Stimulated activated CD4-positive, alpha-beta T cell treated with anti-CD3 and anti-CD28 coated beads, Interleukin-12 subunit alpha, Interleukin-12 subunit beta, amount 100 ng/mL, for 4 hours (primary cell): ENCODE measurements at places on chromosomes 11 and 22.
A peak's percentile ranks its signal among the peaks of the same experiment; 100 is the strongest.

GRCh38 chr11:112961146-112961668 lies at the start of gene NCAM1:
Gene NCAM1 (plus strand): TSS chr11:112961420.
- no peak for DNase-seq

DNA sequence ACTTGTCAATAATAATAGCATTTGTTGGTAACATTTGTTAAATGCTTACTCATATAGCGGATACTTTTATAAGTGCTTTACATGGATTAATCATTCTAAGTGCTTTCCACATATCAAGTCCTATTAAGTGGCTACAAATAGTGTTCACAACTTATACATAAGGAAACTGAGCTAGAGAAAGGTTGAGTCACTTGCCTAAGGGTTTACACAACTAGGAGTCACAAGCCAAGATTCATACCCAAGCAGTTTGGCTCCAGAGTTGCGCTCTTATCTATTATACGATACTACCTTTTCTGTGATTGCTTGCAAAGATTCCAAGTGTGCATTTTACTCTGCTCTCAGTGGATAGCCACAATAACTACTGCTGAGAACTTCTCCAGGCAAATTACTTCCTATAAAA lies 215.9 kb upstream of the CCDC90B start:
- DNase-seq = no peak

- no peak for DNase-seq
These were observed 15.1 kb upstream of the CABP7 start for GRCh38 chr22:29704528-29705285.

- peak; percentile 23 for DNase-seq
These were observed 10.3 kb downstream of the PRDM10 start for GRCh38 chr11:129992161-129992944.

GRCh38 chr11:118819334-118820024 lies 28.5 kb upstream of the DDX6 start:
- no peak for DNase-seq

- no peak for DNase-seq
These were observed 28.3 kb downstream of the GRIK4 start for GRCh38 chr11:120539667-120540369.

- no peak for DNase-seq
These were observed 28.3 kb upstream of the APOA1 start for GRCh38 chr11:116865696-116866095.

GRCh38 chr11:71086687-71087258 lies 165.6 kb downstream of the SHANK2 start:
- no peak for DNase-seq

DNA sequence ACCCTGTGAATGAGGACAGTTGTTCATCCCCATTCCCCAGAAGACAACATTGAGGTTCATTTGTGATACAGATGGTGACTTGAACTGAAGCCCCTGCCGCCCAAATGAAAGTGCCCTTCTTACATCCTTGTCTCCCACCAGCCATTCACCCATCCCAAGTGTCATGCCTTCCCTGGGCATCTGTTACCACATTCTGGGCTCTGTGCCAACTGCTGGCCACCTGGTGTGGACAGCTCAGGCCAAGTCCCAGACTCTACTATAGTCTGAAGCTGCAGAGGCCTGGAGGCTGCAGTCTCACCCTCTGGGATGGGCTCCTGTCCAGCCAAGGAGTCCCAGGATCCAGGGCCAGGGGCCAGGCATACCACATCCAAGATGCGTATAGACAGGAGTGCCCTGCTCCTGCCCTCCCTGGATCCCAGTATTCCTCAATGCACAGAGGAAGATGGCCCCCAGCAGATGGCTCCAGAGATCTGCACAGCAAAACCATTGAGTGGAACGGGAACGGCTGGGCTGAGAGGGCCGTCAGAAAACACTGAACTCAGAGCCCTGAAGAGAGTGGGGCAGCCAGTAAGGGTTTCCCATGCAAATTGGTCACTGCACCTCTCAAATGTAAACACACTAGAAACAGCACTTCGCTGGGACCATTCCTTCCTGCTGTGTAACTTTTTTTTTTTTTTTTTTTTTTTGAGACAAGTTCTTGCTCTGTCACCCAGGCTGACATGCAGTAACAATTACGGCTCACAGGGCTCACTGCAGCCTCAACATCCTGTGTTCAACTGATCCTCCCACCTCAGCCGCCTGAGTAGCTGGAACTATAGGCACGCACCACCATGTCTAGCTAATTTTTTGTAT lies 22.8 kb downstream of the ARRB1 start:
- DNase-seq = peak; percentile 28

DNA sequence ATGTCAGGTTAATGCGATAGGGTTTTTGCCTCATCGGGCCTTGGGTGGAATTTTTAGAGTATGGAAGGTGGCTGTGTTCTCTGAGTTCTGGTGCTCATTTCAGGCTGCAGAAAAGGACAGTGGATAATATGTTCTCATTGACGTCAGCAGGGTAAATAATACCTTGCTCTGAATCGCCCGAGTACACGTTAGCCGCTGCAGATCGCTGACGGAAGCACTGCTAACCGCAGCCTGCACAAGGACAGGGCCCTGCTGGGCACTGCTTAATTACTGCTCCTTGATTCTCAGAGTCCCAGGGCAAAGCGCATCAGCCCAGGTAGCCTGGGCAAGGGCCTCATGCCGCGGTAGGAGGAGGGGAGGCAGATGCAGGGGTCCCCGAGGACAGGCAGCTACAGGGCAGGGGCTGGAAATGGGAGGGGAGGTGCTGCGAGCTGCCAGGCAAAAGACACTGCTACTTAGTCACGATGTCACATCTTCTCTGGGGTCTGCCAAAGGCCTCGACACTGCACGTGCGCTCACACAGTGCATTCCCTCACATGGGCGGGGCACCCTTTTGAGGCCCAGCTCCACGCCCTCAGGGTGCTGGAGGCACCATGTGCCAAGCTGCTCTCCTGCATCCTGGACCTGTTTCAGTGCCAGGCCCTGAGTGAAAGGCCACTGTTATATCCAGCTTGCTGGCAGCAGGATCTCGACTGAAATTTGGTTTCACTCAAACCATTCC lies 35.2 kb downstream of the PPP2R1B start:
- DNase-seq = no peak

GRCh38 chr11:84924154-84924692 lies 702.9 kb downstream of the DLG2 start:
- DNase-seq = no peak

DNA sequence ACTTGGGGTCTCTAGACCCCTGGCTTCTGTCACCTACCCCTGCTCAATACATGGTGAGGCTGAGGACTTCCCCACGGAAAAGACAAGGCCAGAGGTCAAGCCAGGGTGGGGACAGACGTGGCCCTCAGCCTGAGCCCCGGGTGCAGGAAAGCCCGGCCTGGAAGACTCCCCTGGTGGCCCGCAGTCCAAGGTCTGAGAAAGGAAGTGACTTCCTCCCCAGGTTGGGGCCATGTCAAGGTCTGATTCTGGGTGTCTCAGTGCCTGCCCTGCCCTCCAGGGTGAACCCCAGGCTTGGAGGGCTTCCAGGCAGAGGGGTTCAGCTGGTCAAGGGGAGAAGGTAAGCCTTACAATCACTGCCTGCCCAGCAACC lies 3.9 kb downstream of the CTSD start:
- DNase-seq = no peak

GRCh38 chr11:96145163-96145585 lies 197.8 kb downstream of the MAML2 start:
- no peak for DNase-seq

GRCh38 chr11:7892840-7893254 lies 38.2 kb downstream of the OR10A6 start:
- DNase-seq = no peak

DNA sequence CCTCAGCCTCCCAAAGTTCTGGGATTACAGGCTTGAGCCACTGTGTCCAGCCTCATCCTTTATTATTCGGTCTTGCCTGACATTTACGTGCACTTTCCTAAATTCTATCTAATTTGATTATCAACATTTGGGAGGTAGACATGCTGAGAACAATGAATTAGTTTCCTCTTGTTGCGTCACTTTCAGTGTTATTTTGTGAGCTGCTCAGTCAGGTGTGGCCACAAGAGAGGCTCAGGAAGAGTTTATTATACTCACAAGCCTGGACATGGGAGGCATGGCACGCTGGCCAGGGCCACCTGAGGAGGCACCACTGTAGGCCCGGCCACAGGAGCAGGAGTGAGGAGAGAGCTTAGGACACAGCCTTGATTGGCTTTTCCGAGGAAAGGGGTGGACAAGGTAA lies 59.7 kb upstream of the RBFOX2 start:
- no peak for DNase-seq

DNA sequence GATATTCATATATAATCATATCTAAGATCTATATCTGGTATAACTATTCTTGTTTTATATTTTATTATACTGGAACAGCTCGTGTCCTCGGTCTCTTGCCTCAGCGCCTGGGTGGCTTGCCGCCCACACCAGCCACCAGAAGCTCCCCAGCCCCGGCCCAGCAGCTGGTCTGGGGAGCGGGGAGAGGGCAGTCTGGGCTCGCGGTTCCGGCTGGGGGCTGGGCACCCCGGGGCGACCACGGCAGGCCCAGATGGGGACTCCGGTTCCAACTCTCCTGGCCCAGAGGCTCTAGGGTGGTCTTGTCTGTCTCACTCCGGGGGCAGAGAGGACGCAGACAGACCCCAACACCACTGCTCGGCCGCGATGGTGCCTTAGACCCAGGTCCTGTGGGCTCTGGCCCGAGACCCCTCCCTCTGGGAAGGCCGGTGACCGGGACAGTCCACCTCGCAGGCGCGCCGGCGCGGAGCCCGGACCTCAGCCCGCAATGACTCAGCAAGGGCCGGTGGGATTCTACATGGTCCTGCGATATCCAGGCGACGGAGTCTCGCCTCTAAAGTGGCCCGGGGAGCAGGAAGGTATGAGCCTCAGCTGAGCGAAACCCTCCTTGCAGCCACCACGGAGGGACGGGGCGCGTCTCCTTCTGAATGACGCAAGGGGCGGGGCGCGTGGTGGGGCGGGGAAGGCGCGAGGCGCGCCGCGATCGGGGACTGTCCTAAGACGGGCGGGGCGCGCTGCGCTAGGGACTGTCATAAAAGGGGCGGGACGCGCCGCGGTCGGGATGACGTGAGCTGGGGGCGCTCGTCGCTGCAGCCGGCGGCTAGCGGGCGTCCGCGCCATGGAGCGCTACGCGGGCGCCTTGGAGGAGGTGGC lies at the start of gene DGCR6:
Gene DGCR6, plus strand, starts transcription at position 781 of the 870 bp plus-strand sequence. Its CDS starts 55 bp downstream, at position 836.
- DNase-seq = no peak

GRCh38 chr11:61971248-61972111 lies 4.0 kb upstream of the FTH1 start:
- DNase-seq = peak; percentile 32

GRCh38 chr11:69791276-69792180 lies 16.4 kb upstream of the FGF4 start:
- DNase-seq = no peak

- DNase-seq = no peak
These were observed 10.6 kb downstream of the TENM4 start for GRCh38 chr11:79430280-79430679.

- DNase-seq = no peak
These were observed 198.5 kb downstream of the MYO18B start for GRCh38 chr22:25940479-25940878.

GRCh38 chr11:90661233-90661632 lies 438.4 kb upstream of the CHORDC1 start:
- DNase-seq = no peak

- DNase-seq = no peak
These were observed 32.3 kb downstream of the CCDC34 start for GRCh38 chr11:27330633-27331270.

DNA sequence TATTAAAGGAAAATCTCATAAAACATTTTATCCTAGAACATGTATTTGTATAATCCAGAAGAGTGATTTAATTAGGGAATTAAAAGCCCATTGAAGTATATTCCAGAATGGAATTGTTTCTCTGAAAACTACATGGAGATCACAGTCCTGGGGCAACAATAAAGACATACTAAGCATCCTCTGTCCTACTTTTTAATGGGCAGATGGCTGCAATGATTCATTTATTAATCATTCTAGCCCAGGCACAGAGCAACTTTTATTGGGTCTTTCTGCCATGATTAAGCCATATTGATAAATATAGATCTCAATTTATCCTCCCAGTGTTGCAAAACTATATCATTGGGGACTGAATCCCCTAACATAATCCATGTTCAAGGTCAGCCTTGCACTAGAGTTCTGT lies 22.0 kb downstream of the FAM181B start:
- DNase-seq = no peak

GRCh38 chr11:12356944-12357655 lies 20.3 kb upstream of the PARVA start:
- no peak for DNase-seq

DNA sequence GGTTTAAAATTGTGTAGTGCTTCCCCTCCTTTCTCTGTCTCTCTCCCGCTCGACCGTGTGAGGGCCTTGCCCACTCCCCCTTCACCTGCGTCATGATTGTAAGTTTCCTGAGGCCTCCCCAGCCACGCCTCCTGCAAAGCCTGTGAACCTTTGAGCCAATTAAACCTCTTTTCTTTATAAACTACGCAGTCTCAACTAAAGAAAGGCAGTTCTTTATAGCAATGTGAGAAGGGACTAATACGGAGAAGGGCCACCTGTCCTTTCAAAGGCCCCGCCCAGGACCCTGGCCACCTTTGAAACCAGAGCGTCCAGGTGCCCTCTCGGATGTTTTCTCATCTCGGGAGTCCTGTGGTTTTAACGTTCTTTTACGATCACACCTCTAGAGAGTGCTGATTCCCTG lies 741.5 kb downstream of the BRD1 start:
- DNase-seq = no peak

DNA sequence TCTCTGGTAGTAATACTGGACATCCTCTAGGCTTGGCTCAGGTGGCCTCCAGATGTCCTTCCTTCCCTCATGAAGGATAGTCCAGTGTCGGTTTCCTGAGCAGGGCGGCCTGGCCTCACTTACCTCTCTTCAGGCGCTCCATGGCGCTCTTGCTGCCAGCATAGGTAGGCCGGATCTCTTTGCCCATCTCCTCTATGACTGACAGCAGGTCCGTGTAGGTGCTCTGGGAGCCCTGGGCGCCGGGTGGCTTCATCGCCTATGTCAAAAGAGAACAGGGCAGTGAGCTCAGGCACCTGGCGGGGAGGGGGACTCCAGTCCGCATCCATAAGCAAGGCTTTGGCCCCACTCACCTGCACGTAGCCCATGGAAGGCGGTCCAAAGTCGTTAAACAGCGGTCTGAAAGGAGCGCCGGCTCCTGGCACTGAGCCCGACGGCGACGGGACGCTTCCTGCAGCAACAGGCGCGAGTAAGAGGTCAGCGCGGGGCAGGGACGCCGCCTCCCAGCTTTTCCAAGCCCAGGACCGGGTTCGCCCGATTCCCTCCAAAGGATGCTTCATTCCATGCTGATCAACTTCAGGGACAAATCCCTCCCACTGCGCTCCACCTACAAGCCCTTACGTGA lies 609 bp downstream of the CDK2AP2 start:
- no peak for DNase-seq

- no peak for DNase-seq
These were observed 1337.2 kb downstream of the TBC1D22A start for GRCh38 chr22:48099671-48100070.

DNA sequence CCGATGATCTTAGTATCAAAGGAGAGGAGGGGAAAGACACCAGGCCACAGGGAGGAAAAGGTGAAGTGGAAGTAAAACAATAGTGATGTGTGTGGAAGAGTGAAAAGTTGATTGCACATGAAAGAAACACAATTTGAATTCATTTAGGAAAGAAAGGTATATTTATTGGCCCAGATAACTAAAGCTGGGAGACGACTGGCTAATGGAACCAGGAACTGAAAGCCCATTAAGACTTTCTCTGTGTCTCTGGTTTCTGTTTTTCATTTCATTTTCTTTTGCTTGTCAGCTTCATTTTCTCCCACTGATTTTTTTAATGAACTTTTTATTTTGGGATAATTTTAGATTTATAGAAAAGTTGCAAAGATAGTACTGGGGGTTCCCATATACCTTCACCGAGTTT lies 5.1 kb upstream of the DCHS1 start:
- no peak for DNase-seq

GRCh38 chr11:29312812-29313211 lies 704.0 kb downstream of the KCNA4 start:
- no peak for DNase-seq

GRCh38 chr11:97544431-97544830 lies 1154.6 kb downstream of the JRKL start:
- DNase-seq = no peak
